ENCODE measurements at places on chromosomes 12 and 14.

DNA sequence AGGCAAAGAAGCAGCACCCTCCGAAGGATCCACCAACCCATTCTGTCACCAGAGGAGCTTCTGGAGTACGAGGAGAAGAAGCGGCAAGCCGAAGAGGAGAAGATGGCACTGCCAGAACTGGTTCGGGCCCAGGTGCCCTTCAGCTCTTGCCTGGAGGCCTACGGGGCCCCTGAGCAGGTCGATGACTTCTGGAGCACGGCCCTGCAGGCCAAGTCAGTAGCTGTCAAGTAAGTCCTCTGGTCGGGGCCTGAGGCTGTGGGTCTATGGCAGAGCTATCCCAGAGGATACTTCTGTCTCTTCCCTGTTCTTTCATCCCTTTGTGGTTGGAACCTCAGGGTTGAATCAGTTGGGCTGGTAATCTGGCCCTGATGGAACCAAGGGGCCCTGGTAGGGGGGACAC lies 5.9 kb upstream of the TPI1 start:
- DNase-seq, result no peak

- DNase-seq, result no peak
Measured at GRCh38 chr12:109744986-109745942, 31.6 kb downstream of the FAM222A start.

- no peak for DNase-seq
Measured at GRCh38 chr14:24542346-24542936, 33.6 kb downstream of the CTSG start.

GRCh38 chr14:92437729-92438285 lies 75.8 kb upstream of the RIN3 start:
- no peak for DNase-seq

DNA sequence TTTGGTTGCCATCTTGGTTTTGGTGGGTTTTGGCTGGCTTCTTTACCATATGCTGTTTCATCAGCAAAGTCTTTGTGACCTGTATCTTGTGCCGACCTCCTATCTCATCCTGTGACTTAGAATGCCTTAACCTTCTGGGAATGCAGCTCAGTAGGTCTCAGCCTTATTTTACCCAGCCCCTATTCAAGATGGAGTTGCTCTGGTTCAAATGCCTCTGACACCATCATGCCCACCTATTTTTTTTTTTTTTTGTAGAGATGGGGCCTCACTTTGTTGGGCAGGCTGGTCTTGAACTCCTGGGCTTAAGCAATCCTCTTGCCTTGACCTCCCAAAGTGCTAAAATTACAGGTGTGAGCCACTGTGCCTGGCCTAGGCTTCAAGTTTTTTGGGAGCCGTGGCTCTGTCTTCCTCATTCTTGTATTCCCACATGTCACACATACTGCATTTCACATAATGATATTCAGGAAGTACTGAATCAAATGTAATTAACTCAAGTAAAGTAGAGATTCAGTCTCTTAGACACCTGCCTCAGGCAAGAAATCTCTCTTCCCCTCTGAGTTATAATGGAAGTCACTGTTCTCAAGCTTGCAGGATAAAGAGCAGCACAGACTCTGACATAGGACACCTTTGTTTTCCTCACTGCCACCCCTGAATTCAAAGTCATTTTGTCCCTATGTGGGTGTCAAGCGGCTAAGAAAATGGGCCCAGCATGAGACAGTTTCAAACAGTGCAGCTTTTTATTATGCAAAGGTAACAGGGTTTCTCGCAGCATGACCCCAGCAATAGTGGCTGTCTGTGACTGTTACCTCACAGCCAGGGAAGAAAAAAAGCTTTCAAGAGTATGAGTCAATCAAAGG lies 159.0 kb downstream of the PTPN11 start:
- DNase-seq, result no peak

- no peak for DNase-seq
Measured at GRCh38 chr14:30725763-30726162, 103.6 kb downstream of the SCFD1 start.

DNA sequence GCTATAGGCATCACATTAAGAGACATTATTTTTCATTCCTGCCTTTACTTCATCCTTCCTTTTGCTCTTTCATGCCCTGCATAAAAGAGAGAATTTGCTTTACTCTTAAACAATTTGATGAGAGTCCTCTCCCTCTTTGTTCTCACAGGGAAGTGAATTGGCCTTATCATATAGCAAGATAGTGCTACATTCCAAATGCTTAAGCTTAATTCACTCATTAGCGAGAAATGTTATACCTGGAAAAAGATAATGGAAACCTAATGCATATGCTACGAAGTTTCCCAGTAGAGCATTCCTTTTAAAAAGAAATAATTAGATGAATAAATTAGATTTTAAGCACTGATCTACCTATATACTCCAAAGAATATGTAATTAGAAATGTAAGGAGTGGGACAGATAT lies 798.8 kb downstream of the C12orf50 start:
- no peak for DNase-seq

- DNase-seq, result no peak
Measured at GRCh38 chr12:57590479-57590863, 521 bp upstream of the PIP4K2C start.

- DNase-seq, result no peak
Measured at GRCh38 chr12:96326628-96327227, 73.5 kb downstream of the CDK17 start.

GRCh38 chr12:71141378-71141926 lies 16.3 kb downstream of the TSPAN8 start:
- no peak for DNase-seq

DNA sequence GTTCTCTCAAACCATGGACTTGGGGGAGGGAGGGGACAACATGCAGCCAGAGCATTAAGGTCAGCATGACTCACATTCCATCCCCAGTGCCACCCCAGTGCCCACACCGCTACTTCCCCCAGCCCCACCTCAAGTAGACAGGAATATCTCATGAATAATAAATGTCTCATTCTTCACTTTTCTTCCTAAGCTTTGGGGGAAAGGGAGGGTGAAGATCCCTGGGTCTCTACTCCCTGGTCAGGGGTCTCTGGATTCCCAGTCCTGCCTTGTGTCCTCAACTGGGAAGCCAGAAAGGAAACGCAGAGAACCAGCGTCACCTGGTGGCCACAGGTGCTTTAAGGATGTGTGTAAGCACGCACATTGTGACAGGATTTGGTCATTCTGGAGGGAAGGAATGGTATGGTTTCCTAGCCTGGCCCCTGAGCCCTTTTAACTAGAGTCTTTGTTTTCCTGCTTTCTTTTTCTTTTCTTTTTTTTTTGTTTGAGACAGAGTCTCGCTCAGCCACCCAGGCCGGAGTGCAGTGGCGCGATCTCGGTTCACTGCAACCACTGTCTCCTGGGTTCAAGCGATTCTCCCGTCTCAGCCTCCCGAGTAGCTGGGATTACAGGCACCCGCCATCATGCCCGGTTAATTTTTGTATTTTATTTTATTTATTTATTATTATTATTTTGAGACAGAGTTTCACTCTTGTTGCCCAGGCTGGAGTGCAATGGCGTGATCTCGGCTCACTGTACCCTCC lies 3.4 kb downstream of the GPR84 start:
- peak; percentile 92 for DNase-seq

- DNase-seq, result no peak
Measured at GRCh38 chr12:31578632-31579031, 12.3 kb downstream of the DENND5B start.

- no peak for DNase-seq
Measured at GRCh38 chr12:13251521-13251920, 55.0 kb downstream of the EMP1 start.

DNA sequence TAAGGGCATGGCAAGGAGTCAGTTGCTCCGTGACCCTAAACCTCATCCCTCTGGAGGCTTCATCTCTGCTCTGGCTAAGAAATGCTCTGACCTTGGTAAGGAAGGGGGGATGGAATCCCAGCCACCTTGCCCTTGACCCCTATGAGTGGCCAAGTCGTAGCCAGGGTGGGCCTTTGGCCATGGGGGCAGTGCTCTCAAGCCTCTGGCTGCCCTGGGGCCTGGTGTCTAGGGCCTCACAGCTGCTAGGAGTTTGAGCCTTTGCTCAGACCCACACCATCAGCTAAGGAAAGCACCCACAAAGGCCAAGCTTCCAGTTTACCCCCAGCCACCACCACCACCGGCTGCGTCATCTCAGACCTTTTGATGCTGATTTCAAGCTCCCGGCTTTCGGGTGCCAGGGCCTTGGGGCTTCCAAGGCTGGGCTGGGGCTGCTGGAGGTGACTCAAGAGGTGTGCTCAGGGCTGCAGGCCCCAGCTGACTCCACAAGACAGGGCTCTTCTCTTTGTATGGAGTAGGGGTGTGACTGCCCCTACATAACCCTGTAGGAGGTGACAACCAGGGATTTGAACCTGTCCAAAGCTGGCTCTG lies 3.7 kb downstream of the ASB2 start:
- no peak for DNase-seq

- DNase-seq, result no peak
Measured at GRCh38 chr14:102902523-102903247, 19.8 kb upstream of the AMN start.
